Activated T-helper 1 cell treated with anti-CD3 and anti-CD28 coated beads, Interleukin-2, amount 50 U/mL, for 16 hours (primary cell): ENCODE measurements at places on chromosomes 11 and 22.

DNA sequence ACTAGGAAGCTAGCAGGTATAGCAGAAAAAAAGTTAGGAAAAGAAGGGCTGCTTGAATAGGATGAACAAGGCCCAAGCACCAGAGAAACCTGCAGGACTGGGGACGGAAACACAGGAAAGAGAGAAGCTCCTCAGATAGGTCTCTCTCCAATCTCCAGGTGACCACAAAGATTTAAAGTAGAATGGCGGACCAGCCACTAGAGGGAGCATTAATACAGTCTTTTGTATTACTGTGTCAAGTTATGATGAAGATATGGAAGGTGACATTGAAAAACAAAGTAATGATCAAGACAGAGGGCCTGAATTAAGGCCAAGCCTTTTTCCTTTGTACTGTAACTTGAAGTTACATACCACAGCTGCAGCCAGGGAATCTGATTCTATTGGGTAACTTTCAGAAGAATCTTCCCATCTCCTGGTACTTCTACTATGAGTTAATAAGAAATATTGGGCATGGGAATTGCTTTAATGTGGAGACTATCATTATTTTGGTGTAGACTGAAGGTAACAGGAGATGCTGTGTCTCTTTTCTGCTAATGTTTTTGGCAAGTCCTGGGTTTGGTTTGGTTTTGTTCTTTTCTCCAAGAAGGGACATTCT lies 33.8 kb downstream of the OR2AG2 start:
- peak; percentile 23 for DNase-seq

DNA sequence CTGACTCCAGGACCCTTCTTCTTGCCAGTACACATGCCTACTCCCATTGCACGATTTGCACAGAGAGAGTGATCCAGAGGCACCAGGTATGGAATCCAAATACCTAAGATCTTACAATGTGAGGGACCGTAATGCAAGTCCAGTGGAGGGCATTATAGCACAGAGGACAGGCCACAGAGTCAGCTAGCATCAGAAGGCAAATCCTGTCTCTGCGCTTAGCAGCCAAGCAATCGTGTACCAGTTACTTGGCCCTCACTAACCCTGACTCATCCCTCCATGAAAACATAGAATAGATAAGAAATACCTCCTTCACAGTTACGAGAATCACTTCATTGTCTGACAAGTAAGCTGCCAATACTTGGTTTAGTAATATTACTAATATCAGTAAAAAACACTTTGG lies 69.7 kb upstream of the SLC6A5 start:
- DNase-seq = no peak

GRCh38 chr11:69465236-69466000 lies 16.0 kb upstream of the LINC01488 start:
- DNase-seq = no peak

- no peak for DNase-seq
Observed at GRCh38 chr22:20728523-20729190, 45.3 kb upstream of the SERPIND1 start.

DNA sequence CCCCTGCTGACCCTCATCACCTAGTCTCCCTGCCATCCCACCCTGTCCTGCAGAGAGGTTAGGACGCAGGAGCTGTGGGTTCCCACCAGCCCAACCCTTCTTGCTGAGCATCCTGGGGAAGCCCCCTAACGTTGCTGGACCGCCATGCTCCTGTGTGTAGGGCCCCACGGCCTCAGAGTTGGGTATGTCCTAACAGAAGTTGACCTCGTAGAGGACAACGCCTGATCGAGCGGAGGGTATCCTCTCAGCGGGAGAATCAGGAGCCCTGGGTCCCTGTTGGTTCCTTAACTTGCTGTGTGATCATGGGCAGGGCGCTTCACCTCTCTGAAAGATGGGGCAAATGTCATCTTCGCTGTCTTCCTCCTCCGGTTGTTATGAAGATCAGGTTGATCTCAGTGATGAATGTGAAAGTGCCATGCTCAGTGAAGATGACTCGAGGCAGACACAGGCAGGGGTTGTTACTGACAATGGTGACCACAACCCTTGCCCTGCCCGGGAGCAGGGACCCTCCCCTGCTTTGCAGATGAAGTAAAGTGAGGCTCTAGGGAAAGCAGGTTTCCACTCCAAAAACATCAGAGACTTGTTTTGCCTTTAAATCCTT lies 19.3 kb upstream of the CD5 start:
- DNase-seq = no peak

GRCh38 chr11:75200051-75200450 lies 40.5 kb upstream of the TPBGL start:
- DNase-seq = no peak

- no peak for DNase-seq
Observed at GRCh38 chr11:17531071-17531600, 13.1 kb downstream of the USH1C start.

- DNase-seq = no peak
Observed at GRCh38 chr11:133816146-133816870, 29.0 kb downstream of the SPATA19 start.

GRCh38 chr11:14538271-14538925 lies 18.2 kb upstream of the PSMA1 start:
- DNase-seq = no peak

GRCh38 chr11:10598816-10599215 lies 30.4 kb upstream of the LYVE1 start:
- no peak for DNase-seq

DNA sequence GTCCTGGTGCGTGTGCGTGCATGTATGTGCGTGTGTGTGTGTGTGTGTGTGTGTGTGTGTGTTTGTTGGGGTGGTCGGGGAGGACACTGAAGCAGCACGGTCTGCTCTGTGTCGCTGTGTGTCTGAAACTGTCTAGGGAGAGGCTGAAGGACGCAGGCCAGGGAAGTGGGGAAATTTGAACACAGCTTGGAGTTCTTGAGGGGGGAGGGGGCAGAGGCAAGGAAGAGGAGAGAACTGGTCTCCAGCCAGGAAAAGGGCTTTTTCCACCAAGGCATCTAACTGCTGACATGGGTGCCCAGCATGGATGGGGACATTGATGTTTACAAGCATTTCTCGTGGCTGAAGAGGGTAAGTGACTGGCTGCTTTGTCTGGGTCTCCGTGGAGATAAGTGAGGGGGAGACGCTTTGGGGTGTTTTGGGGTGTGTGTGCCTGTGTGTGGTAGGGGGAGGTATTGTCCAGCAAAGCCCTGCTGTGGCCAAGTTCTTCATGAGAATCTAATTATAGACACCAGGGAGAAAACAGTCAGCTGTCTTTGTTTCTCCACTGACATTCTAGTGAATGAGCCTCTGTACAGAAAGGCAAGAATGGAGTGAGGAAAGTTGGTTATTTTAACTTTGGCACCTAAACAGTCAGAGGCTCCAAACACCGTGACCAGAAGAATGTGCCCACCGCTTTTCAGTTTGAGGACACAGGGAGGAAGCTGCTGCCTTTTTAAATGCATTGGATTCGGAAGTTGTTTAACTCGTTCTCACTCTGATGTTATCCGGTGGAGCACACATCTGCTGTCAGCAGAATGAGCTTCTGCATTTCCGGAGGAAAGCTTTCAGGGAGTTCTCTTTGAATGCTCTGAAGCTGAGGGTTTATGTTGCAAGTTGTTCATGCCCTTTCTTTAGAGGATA lies 63.7 kb downstream of the PPFIBP2 start:
- no peak for DNase-seq

GRCh38 chr22:19085233-19085718 lies 36.9 kb downstream of the DGCR2 start:
- DNase-seq = no peak

GRCh38 chr11:122348659-122349409 lies 232.8 kb upstream of the BLID start:
- no peak for DNase-seq

DNA sequence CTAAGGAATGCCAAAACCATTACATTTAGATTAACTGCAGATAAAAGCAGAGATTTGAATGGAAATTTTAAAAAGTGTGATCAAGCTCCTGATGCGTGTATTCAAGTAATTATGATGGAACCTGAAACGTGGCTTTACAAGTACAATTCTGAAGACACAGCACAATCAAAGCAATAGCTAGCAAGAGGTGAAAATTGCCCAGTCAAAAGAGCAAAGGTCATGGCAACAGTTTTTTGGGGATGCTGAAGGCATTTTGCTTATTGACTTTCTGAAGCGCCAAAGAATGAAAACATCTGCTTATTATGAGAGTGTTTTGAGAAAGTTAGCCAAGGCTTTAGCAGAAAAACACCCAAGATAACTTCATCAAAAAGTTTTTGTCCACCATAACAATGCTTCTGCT lies 389.6 kb upstream of the TENM4 start:
- no peak for DNase-seq

DNA sequence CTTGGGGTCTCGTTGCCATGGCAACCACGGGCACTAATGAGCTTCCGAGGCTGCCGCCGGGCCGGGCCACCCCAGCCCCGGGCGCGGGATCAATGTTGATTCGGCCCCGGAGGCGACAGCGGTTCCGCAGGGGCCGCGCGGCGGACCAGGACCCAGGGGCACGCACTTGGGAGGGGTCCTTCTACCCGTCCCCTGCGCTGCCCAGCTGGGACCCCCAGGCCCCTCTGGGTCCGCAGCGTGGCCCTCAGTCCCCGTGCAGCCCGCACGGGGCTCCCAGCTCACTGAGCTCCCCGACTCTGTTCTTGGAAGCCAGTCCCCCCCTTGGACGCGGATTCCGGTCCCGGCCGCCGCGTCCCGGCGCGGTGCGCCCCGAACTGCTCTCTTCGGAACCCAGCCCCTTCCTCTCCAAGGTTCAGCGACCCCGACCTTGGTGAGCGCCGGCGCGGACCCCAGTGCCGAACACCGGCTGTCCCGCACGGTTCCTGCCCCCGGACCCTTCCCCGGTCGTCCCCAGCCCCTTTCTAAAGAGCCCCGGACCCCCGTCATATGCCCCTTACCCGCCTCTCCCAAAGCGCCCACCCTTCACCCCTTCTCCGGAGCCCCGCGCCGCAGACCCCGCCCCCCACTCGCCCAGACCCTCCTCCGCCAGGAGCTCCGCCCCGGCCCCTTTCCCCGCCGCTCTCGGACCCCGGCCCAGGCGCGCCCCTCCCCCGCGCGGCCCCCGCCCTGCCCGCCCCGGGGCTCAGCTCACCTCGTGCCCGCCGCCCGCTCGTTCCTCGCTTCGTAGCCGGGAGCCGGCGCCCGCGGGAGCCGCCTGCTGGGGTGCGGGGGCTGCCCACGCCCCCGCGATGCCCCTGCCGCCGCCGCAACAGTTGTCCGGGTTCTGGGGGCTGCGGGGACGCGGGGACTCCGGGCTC lies 18.3 kb upstream of the SHISAL1 start:
- no peak for DNase-seq

DNA sequence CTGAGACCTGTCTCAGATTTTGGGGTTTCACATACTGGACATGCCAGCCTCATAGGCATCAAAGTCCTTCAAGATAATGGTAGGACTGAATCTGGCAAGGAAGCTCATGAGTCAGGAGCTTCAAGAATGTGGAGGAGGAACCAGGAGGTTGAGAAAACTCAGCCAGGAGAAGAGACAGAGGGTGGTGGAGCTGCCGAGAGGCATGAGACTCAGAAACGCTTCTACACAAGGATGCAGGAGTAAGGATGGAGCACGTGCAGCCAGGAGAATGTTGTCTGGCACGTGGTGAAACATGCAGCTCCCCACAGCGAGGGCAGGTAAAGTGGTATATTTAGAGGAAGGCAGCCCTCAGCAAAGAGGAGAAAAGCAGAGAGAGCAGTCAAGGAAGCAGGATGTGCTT lies 148.7 kb upstream of the ISX start:
- no peak for DNase-seq

DNA sequence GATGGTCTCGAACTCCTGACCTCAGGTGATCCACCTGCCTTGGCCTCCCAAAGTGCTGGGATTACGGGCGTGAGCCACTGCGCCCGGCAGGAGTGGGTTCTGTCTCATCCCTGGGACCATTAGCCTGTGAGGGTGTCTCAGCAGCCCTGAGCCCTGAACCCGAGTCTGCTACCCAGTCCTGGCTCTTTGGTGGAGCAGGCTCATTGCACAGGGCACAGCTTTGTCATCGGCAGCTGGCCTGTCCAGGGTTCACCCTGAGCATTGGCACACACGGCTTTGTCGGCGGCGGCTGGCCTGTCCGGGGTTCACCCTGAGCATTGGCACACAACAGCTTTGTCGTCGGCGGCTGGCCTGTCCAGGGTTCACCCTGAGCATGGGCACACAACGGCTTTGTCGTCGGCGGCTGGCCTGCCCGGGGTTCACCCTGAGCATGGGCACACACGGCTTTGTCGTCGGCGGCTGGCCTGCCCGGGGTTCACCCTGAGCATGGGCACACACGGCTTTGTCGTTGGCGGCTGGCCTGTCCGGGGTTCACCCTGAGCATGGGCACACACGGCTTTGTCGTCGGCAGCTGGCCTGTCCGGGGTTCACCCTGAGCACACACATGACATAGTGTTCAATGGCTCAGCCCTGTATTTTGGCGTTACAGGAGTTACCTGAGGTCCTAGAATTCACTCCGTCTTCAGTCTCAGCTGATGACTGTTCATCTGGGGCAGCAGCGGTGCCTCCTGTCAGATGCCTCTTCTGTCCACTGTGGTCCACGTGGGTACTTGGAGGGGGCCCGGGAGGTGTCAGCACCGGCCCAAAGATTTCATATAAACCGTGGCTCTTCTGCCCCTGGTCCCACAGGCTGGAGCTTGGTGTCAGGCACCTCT lies 1082.5 kb downstream of the BRD1 start:
- no peak for DNase-seq

DNA sequence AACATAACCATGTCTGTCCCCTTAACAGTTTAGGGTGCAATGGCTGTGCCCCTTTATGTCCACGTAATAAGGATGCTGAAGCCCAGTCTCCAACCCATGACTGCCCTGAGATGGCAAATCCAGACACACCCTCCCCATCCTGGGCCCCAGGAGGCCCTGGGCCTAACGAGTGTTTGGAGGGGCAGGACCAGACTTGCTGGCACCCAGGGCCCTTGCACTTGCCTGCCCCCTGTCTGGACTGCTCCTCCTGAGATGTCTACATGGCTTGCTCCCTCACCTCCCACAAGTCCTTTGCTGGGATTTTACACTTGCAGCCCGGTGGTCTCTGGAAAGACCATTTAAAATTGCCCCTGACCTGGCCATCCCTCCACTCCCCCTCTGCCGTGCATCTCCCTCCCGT lies 132.2 kb upstream of the NECTIN1 start:
- DNase-seq = no peak

DNA sequence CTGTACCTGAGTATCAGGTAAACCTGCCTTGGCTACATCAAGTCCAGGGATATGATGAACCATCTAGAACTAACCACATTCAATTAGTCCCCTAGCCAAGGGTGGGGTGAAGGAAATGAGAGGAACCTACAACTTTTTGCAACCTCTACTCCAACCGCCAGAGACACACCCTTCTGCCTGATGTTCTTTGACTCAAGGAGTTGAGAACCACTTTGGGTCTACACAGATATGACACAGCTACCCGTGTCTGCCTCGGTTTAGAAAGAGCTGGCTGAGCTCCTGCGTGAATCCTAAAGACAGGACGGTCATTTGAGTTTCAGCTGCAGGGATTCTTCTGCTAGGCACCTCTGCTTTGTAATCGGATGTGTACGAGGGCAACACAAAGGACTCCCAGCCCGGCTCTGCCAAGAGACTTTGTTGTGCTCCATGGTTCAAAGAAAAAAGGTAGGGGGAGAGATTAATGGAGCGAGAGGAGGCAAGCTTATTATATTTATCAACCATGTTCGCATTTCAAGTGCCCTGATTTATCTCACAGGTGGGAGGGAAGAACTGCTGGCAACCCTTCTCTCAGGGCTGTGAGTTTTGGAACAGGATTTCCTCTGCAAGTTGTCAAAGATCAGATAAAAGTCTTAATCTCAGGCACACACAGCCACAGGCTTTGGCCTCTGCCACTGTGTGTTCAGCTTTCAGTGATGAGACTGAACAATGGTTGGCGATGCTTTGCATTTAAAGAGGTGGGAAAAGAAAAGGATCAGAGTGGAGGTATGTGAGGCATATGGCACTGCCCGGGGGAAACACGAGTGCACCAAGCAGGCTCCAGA lies 35.1 kb downstream of the FLI1 start:
- no peak for DNase-seq

- DNase-seq = no peak
Observed at GRCh38 chr22:46626911-46627805, 7.0 kb downstream of the GRAMD4 start.
